ENCODE measurements at places on chromosomes 7 and 10. TPM values are rescaled to one million over a fixed set of nuclear protein-coding genes. Genes with fewer than 3 reads are reported as not detected.

The METTL27 gene
- 2.4 TPM for polyA plus RNA-seq

The WNT8B gene
- 0.21 TPM for polyA plus RNA-seq

The GNB2 gene
- 227 TPM for polyA plus RNA-seq

The TMEM178B gene
- 0.11 TPM for polyA plus RNA-seq

The CALHM1 gene
- not detected for polyA plus RNA-seq

The COBL gene
- polyA plus RNA-seq = 4.8 TPM

The GIMAP5 gene
- polyA plus RNA-seq = 7.2 TPM

The SYPL1 gene
- polyA plus RNA-seq = 53.5 TPM

The NYAP1 gene
- polyA plus RNA-seq = 0.83 TPM

The AOC1 gene
- polyA plus RNA-seq = 0.15 TPM

The SPDYE8 gene
- not detected for polyA plus RNA-seq

The DNAH11 gene
- polyA plus RNA-seq = 0.10 TPM

The ZC3HAV1L gene
- polyA plus RNA-seq = 1.2 TPM

The IGFBP3 gene
- 347 TPM for polyA plus RNA-seq

The CYP26C1 gene
- polyA plus RNA-seq = not detected
